ENCODE measurements at places on chromosomes 12 and 14. TPM values are rescaled to one million over a fixed set of nuclear protein-coding genes. Genes with fewer than 3 reads are reported as not detected.

Gene RERG
- 4.3 TPM for total RNA-seq

Gene KCNJ8
- 1.5 TPM for total RNA-seq

Gene DIO3
- total RNA-seq, result not detected

Gene INSM2
- total RNA-seq, result not detected

Gene TAS2R30
- total RNA-seq, result 0.93 TPM

Gene SLC10A1
- not detected for total RNA-seq

Gene CNTN1
- not detected for total RNA-seq

Gene SERPINA9
- not detected for total RNA-seq

GRCh38 chr12:106760184-106760531 is 14.3 kb upstream of the RIC8B start:
- H3K27me3 ChIP-seq, result no peaks in the 10 kb centered on the region
- no peaks in the 10 kb centered on the region for H3K4me1 ChIP-seq
- no peak overlapping the region for H3K4me3 ChIP-seq
- no peak for DNase-seq
- no peak overlapping the region for H3K27ac ChIP-seq

GRCh38 chr12:52032446-52032803 is 18.8 kb upstream of the NR4A1 start:
- H3K4me3 ChIP-seq, result 0 out of 2 replicates have a peak overlapping the region, but pooled peaks have one; percentile 36
- H3K27me3 ChIP-seq, result no peaks in the 10 kb centered on the region
- H3K36me3 ChIP-seq, result no peaks in the 10 kb centered on the region

- no peak overlapping the region for H3K27ac ChIP-seq
- H3K27me3 ChIP-seq, result no peaks in the 10 kb centered on the region
- H3K4me3 ChIP-seq, result no peak overlapping the region
These were observed 77.8 kb downstream of the PDE6H start for GRCh38 chr12:15050659-15051058.

DNA sequence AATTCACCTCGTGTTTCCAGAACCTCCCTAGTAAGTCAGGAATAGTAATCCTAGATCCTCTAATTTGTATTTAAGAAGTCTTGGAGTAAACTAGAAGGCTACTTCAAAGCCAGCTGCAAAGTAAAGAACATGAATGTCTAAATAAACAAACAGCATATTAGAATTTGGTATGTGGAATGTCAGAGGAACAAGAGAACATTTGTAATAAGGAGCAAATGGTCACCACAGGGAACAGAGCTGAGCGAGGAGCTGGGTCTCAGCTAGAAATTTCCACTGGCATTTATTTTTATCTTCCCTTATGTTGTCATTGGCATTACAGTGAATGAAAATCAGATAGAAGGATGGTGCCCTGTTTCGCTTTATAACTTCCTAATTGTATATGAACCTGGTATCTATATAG is 50.2 kb downstream of the FRMD6 start:
- H3K27ac ChIP-seq, result no peak overlapping the region
- no peaks in the 10 kb centered on the region for H3K27me3 ChIP-seq
- no peak for DNase-seq
- H3K4me3 ChIP-seq, result no peak overlapping the region
- no peaks in the 10 kb centered on the region for H3K4me1 ChIP-seq

- H3K4me1 ChIP-seq, result peaks cover 16% of the 10 kb centered on the region
- DNase-seq, result peak; percentile 49
- no peaks in the 10 kb centered on the region for H3K27me3 ChIP-seq
- no peak overlapping the region for H3K27ac ChIP-seq
- H3K4me3 ChIP-seq, result no peak overlapping the region
- H3K36me3 ChIP-seq, result no peaks in the 10 kb centered on the region
These were observed 3.4 kb downstream of the APOLD1 start for GRCh38 chr12:12788675-12789368.

DNA sequence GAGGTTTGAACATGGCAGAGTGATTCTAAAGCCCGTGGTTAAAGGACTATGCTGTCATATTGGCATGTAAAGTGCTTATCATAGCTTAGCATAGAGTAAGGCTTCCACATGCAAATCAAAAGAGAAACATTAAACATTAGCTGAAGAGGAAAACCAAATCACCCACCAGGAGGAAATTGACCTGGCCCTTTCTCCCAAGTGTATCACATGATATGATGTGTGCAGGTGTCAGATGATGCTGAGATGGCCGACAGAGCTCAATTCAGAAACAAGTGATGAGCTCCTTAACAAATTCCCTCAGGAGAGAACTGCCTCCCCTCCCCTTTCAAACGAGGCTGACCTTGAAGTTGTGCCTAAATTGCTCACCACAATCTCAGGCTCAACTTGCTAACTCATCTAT is 217.1 kb upstream of the BTG1 start:
- no peak overlapping the region for H3K4me3 ChIP-seq
- no peaks in the 10 kb centered on the region for H3K36me3 ChIP-seq
- no peak overlapping the region for H3K27ac ChIP-seq
- DNase-seq, result no peak

DNA sequence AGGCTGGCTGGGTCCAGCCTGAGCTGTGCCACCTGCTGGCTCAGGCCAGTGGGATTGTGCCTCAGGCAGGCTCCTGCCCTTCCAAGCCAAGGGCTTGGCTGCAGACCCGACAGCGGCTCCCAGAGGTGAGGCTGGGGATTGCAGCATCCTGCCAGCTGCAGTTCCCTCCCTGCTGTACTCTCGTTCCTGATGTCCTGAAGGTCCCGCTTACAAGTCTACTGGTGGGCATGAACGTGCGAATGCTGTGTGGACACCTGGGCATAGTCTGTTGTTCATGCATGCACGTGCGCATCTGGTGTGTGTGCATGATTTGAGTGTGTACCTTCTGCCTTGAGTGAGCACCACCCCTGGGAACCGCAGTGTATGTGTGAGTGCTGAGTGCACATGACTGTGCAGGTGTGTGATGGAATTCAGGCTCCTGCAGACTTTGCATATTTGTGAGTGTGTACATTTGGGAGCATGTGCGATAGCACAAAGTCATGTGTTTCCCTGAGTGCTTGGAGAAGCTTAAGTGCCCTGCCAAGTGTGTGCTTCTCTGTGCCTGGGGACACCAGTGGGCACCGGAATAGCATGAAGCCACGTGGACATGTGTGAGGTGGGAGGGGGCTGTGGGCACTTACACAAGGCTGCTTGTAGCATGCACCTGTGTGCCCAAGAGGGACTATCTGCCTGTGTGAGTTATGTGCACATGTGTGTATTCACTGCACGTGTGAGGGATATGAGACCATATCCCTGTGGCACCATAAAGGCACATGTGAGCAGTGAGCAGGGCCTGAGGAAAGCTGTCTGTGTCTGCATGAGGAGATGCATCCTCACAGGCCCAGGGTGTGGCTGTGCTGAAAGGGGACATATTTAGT is 19.3 kb upstream of the KRT7 start:
- no peaks in the 10 kb centered on the region for H3K36me3 ChIP-seq
- H3K4me3 ChIP-seq, result no peak overlapping the region
- peak; percentile 80 for DNase-seq
- no peaks in the 10 kb centered on the region for H3K4me1 ChIP-seq

GRCh38 chr12:25146686-25147085 is 48.3 kb downstream of the DNAI7 start:
- no peaks in the 10 kb centered on the region for H3K36me3 ChIP-seq
- H3K4me1 ChIP-seq, result no peaks in the 10 kb centered on the region
- no peak for DNase-seq
- no peak overlapping the region for H3K4me3 ChIP-seq
- H3K27me3 ChIP-seq, result no peaks in the 10 kb centered on the region

- no peak overlapping the region for H3K4me3 ChIP-seq
- no peaks in the 10 kb centered on the region for H3K27me3 ChIP-seq
- DNase-seq, result no peak
- no peaks in the 10 kb centered on the region for H3K4me1 ChIP-seq
These were observed 69.8 kb downstream of the GAS2L3 start for GRCh38 chr12:100643246-100643645.

GRCh38 chr14:87869619-87870583 is 123.1 kb downstream of the GALC start:
- no peaks in the 10 kb centered on the region for H3K36me3 ChIP-seq
- no peak for DNase-seq
- H3K27ac ChIP-seq, result no peak overlapping the region
- no peaks in the 10 kb centered on the region for H3K4me1 ChIP-seq
- no peak overlapping the region for H3K4me3 ChIP-seq

DNA sequence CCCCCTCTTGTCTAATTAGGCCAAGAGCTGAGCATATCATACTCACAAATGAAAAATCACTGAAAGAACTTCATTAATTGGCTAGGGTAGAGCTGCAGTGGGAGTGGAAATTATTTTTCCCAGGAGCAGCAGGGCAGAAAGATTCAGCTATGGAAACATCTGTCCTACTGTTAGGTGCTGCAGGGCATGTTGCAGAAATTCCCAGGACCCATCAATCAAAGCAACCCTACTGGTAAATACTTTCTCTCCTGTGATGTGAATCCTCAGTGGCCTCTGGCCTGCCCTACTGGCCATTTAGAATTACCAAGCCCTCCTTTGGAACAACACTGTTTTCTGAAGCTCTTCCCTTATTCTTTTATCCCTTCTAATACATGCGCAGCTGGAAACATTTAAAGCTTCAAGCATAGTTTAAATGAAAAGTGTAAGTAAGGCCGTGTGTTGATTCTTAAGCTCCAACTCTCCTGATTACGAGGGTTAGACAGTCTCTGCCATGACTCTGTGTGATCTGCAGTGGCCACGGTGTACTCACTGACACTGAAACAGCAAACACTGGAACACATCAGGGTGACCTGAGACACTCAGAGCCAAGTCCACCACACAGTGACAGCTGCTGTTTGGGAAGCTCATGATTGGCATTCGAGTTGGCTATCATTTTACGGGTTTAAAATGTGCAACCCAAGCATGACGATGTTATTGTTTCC is 62.6 kb upstream of the TMCC3 start:
- no peaks in the 10 kb centered on the region for H3K36me3 ChIP-seq
- no peak for DNase-seq
- no peak overlapping the region for H3K27ac ChIP-seq
- no peaks in the 10 kb centered on the region for H3K4me1 ChIP-seq
- H3K27me3 ChIP-seq, result peaks cover 6% of the 10 kb centered on the region

- no peaks in the 10 kb centered on the region for H3K4me1 ChIP-seq
- no peak overlapping the region for H3K4me3 ChIP-seq
- DNase-seq, result no peak
- H3K36me3 ChIP-seq, result no peaks in the 10 kb centered on the region
- no peak overlapping the region for H3K27ac ChIP-seq
- H3K27me3 ChIP-seq, result no peaks in the 10 kb centered on the region
These were observed 1493.1 kb upstream of the FLRT2 start for GRCh38 chr14:84036840-84037239.

DNA sequence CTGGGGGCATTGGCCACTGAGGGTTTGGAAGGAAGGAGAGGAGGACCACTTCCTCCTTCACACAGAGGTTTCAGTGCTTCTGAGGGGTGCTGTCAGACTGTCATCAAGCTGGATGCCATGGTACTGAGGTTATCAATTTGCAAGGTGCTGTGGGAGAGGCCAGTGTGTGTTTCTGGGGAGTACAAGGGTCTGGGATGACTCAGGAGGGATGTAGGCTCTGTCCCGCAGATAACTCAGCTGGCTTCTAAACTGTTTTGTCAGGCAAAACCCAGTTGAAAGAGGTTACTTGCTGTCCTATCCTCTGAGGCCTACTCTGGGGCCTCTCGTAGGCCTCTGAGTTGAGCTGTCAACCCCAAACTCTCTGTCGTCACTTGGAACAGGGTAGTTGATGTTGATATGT is 22.8 kb downstream of the ADCK1 start:
- no peak for DNase-seq
- H3K27ac ChIP-seq, result peak overlapping the region; percentile 67
- H3K4me3 ChIP-seq, result no peak overlapping the region
- peaks cover 20% of the 10 kb centered on the region for H3K4me1 ChIP-seq
- H3K27me3 ChIP-seq, result no peaks in the 10 kb centered on the region

DNA sequence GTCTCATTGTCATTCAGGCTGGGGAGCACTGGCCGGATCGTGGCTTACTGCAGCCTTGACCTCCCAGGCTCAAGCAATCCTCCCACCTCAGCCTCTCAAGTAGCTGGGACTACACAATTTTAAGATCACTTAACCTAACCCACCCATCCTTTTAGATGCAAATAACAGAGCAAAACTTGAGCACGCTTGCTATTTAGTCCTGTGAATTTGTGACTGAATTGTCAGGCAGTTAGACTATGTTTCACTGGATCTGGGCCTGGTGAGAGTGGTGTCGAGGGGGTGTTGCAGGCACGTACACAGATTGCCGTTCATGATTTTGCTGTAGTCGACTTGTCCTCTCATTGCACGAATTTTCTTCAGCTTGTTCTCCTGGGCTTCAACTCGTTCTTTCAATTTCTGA is 38.2 kb downstream of the ZFYVE21 start:
- no peak overlapping the region for H3K4me3 ChIP-seq
- H3K27ac ChIP-seq, result no peak overlapping the region
- no peak for DNase-seq
- no peaks in the 10 kb centered on the region for H3K4me1 ChIP-seq
- H3K36me3 ChIP-seq, result no peaks in the 10 kb centered on the region

GRCh38 chr12:54929998-54930397 is 54.6 kb downstream of the TESPA1 start:
- no peaks in the 10 kb centered on the region for H3K27me3 ChIP-seq
- DNase-seq, result no peak
- no peak overlapping the region for H3K27ac ChIP-seq

Measured in K562 (cell line).